ENCODE measurements at places on chromosomes 2 and 18.

GRCh38 chr2:9649261-9649660 lies 18.5 kb upstream of the YWHAQ start:
- no peaks in the 10 kb centered on the region for H3K36me3 ChIP-seq
- no peaks in the 10 kb centered on the region for H3K27me3 ChIP-seq
- H3K4me3 ChIP-seq: no peak overlapping the region
- no peak for DNase-seq
- H3K27ac ChIP-seq: no peak overlapping the region

DNA sequence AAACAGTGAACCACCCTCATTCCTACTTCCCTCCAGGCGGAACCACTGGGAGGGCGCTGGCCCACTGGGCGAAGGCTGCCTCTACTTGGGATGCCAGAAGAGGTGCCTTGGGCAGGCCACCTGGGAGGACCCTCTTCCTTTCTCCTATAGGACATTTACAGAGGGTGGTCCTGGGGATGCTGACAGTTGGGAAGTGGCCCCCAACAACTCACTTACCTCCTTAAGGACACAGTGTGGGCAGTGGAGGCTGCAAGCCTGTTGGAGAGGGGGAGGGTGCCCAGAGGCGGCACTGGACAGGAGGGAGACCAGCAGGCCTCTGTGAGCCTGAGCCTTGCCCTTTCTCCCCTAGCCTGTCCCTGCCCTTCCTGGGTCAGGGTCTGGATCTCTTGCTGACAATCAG lies 346.4 kb upstream of the HS6ST1 start:
- DNase-seq: no peak
- no peak overlapping the region for H3K4me3 ChIP-seq
- H3K36me3 ChIP-seq: no peaks in the 10 kb centered on the region
- H3K27me3 ChIP-seq: peaks cover 6% of the 10 kb centered on the region
- no peak overlapping the region for H3K27ac ChIP-seq

GRCh38 chr2:150134223-150134857 lies 353.1 kb downstream of the RND3 start:
- H3K27ac ChIP-seq: no peak overlapping the region
- H3K4me3 ChIP-seq: no peak overlapping the region
- H3K4me1 ChIP-seq: peaks cover 24% of the 10 kb centered on the region
- H3K36me3 ChIP-seq: no peaks in the 10 kb centered on the region
- no peak for DNase-seq

GRCh38 chr2:64727013-64727767 lies 73.5 kb upstream of the SERTAD2 start:
- no peak overlapping the region for H3K4me3 ChIP-seq
- no peak overlapping the region for H3K27ac ChIP-seq
- peaks cover 30% of the 10 kb centered on the region for H3K4me1 ChIP-seq

GRCh38 chr2:160652236-160652635 lies 158.6 kb upstream of the RBMS1 start:
- no peak overlapping the region for H3K4me3 ChIP-seq
- peaks cover 33% of the 10 kb centered on the region for H3K4me1 ChIP-seq
- no peaks in the 10 kb centered on the region for H3K27me3 ChIP-seq
- no peak for DNase-seq
- H3K36me3 ChIP-seq: no peaks in the 10 kb centered on the region

DNA sequence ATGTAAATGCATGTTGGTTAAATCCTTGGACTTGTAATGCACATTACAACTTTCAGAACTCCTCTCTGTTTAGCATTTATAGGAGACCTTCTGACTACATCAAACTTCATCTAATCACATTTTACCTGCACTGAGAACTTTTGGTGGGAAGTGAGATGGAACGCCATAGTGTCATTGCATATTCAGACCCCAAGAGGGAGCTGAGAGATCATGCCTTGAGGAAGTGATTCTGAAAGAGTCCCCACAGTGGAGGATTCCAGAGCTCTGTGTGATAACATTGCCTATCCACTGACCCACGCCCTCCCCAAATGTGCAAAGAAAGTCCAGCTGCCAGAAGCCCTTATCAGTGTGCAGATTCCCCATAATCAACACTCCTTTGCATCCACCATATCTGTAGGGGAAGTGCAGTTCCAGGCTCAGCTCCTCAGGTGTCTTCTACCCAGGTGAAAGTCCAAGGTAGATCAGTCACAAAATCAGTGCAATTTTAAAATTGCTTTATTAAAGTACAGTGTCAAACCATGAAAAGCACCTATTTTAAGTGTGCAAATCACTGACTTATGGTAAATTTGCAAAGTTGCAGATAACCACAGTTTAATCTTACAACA lies 212.4 kb downstream of the RPIA start:
- H3K36me3 ChIP-seq: no peaks in the 10 kb centered on the region
- no peaks in the 10 kb centered on the region for H3K4me1 ChIP-seq
- H3K27me3 ChIP-seq: peaks cover 19% of the 10 kb centered on the region
- DNase-seq: no peak

DNA sequence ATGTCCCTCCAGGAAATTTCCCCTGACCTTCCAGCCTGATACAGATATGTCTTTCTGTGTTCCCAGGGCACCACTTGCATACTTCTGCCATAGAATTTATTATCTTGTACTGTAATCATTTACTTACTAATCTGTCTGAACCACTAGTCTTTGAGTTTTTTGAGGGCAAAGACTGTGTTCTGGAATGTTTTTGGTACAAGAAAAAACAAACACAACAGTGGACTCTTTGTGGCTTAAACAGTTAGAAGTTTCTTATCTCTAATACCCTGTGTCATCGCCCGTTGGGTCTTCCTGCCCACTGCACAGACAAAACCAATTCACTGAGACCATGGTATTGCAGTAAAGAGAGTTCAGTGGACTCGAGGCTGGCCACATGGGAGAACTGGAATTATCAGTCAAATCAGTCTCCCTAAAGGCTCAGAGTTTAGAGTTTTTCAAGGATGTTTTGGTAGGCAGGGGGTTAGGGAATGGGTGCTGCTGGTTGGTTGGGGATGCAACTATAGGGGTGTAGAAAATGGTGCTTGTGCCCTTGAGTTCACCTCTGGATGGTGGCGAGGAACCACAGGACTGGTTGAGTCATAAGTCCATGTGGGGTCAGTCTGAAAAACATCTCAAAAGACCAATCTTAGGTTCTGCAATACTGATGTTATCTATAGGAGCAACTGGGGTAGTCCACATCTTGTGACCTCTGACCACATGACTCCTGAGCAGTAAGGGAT lies 20.3 kb downstream of the RALB start:
- H3K4me1 ChIP-seq: peaks cover 7% of the 10 kb centered on the region
- DNase-seq: no peak
- H3K27ac ChIP-seq: no peak overlapping the region
- no peaks in the 10 kb centered on the region for H3K27me3 ChIP-seq

DNA sequence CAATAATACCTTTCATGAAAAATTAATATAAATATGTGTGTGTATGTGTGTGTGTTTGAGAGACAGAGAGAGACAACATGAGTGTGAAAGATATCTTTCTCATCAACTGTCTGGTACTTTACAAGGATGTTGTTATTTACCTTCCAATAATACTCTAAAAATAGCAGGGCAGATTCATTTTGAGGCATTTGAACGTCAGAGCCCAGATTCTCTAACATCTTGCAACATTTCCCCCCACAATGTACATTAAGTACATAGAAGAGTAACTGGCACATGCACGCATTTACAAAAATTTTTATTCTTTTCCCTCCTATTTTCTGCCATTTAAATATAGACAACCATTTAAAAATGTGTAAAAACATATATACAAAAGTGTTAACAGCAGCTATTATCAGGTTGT lies 100.9 kb downstream of the PID1 start:
- H3K4me3 ChIP-seq: no peak overlapping the region
- H3K36me3 ChIP-seq: no peaks in the 10 kb centered on the region
- peaks cover 4% of the 10 kb centered on the region for H3K4me1 ChIP-seq
- no peak overlapping the region for H3K27ac ChIP-seq

GRCh38 chr2:61135510-61135909 lies 26.5 kb upstream of the C2orf74 start:
- H3K4me1 ChIP-seq: no peaks in the 10 kb centered on the region
- H3K4me3 ChIP-seq: no peak overlapping the region
- H3K27ac ChIP-seq: no peak overlapping the region
- no peaks in the 10 kb centered on the region for H3K27me3 ChIP-seq
- DNase-seq: no peak
- H3K36me3 ChIP-seq: no peaks in the 10 kb centered on the region

GRCh38 chr2:241563031-241563507 lies 4.5 kb downstream of the BOK start:
- DNase-seq: no peak
- H3K27ac ChIP-seq: peak overlapping the region; percentile 53
- H3K27me3 ChIP-seq: peaks cover 5% of the 10 kb centered on the region
- no peaks in the 10 kb centered on the region for H3K36me3 ChIP-seq
- peaks cover 67% of the 10 kb centered on the region for H3K4me1 ChIP-seq

DNA sequence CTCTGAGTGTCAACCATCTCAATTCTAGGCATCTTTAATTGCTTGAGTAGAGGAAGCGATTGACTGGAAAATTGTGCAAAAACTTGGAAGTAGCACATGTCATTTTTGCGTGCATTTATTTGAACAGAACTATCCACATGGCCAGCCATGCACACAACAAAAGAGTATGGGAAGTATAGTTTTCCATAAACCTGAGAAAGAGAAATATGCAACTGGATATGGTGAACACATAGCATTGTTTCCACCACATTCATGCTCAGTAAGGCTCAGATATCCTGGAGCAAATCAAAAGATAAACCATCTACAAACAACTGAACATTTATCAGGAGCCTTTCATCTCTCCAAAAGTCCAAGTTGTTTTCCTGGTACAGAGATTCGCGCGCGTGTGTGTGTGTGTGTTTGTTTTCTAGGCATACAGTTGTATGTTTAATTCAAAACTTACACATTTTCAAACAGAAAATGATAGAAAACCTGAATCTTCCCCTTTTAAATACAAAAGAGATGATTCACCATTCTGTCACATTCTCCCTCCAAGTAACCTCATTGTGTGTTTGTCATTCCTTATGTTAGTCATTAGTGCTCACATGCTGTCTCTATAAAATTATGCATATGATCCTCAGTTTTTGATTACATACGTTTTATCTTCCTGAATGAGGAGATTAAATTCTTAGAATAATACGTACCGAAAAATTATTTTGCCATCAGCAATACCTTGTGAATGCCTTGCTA lies 780.4 kb upstream of the NRXN1 start:
- no peaks in the 10 kb centered on the region for H3K36me3 ChIP-seq
- H3K27me3 ChIP-seq: no peaks in the 10 kb centered on the region
- H3K4me3 ChIP-seq: no peak overlapping the region
- no peak for DNase-seq
- no peaks in the 10 kb centered on the region for H3K4me1 ChIP-seq
- no peak overlapping the region for H3K27ac ChIP-seq

DNA sequence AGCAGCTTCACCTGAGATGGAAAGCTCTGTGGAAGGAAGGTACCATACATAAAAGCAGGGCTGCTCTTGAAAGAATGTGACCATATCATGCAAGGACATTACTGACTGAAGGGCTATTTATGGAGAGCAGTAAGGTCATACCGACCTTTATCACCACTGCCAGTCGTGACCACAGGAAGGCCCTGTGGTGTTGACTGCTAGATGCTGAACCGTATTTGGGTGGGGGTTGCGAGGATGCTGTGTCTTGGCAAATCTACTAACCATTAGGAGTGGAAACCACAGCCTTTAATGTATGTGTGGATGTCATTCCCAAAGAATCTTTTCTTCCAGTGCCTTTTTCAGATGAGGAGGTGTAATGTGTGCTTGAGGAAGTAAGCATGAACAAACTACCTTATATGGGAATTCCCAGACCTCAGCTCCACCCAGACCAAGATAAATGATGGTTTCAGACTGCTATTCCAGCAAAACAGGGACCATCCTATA lies 60.8 kb downstream of the LIMS1 start:
- peak overlapping the region; percentile 52 for H3K27ac ChIP-seq
- H3K4me3 ChIP-seq: no peak overlapping the region
- H3K36me3 ChIP-seq: no peaks in the 10 kb centered on the region
- H3K27me3 ChIP-seq: no peaks in the 10 kb centered on the region
- DNase-seq: no peak
- peaks cover 36% of the 10 kb centered on the region for H3K4me1 ChIP-seq

DNA sequence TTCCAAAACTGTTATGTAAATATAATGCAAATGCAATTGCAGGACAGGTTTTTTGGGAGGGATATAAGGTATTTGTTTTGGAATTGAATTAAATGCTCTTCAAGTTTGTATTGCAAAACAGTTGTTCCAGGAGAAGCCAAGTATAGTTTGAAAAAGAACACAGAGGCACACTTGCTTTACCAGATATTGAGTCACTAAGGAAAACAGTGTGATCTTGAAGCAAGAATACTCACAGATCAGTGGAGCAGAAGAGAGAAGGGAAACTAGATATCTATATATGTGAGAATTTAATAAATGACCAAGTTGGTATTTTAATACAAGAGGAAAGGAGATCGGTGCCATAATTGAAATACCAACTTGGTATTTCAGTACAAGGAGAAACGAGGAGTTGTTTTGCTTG lies 178.9 kb downstream of the CAPN13 start:
- H3K4me1 ChIP-seq: no peaks in the 10 kb centered on the region
- DNase-seq: no peak
- H3K27ac ChIP-seq: no peak overlapping the region
- no peak overlapping the region for H3K4me3 ChIP-seq
- H3K27me3 ChIP-seq: no peaks in the 10 kb centered on the region
- H3K36me3 ChIP-seq: no peaks in the 10 kb centered on the region

- no peak for DNase-seq
- no peak overlapping the region for H3K4me3 ChIP-seq
- no peaks in the 10 kb centered on the region for H3K27me3 ChIP-seq
- peaks cover 4% of the 10 kb centered on the region for H3K36me3 ChIP-seq
- H3K27ac ChIP-seq: no peak overlapping the region
These were observed 45.4 kb downstream of the LCT start for GRCh38 chr2:135791418-135792190.

- H3K27ac ChIP-seq: no peak overlapping the region
- peaks cover 6% of the 10 kb centered on the region for H3K4me1 ChIP-seq
- H3K4me3 ChIP-seq: no peak overlapping the region
- no peaks in the 10 kb centered on the region for H3K36me3 ChIP-seq
- no peak for DNase-seq
These were observed 39.8 kb upstream of the TBC1D8 start for GRCh38 chr2:101190747-101191516.

- H3K36me3 ChIP-seq: peaks cover 28% of the 10 kb centered on the region
- H3K27ac ChIP-seq: peak overlapping the region; percentile 21
These were observed 76.4 kb downstream of the ITGB1BP1 start for GRCh38 chr2:9346885-9347284.

GRCh38 chr18:35592298-35592697 lies 10.8 kb downstream of the GALNT1 start:
- H3K4me3 ChIP-seq: no peak overlapping the region
- no peak overlapping the region for H3K27ac ChIP-seq
- H3K36me3 ChIP-seq: no peaks in the 10 kb centered on the region
- DNase-seq: no peak
- H3K4me1 ChIP-seq: peaks cover 28% of the 10 kb centered on the region

DNA sequence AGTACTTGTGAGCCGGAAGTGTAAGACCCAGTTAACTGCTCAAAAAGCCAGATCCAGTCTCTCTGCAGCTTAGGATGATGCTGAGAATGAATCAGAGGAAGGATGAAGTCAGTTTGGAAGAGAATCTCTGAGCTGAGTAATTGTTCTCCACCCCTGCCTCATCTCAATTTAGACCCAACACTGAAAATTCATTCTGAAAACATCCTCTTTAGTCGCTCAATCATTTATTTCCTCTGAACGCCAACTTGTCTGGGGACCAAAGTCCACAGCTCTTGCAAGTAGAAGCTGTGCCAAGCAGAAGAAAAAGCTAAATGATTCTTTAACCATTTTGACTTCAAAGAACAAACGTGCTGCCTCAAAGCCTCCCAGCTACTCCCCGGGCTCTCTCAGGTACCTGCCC lies 177.1 kb upstream of the KLHL29 start:
- no peaks in the 10 kb centered on the region for H3K36me3 ChIP-seq
- no peaks in the 10 kb centered on the region for H3K27me3 ChIP-seq
- H3K4me1 ChIP-seq: no peaks in the 10 kb centered on the region
- no peak overlapping the region for H3K27ac ChIP-seq

Data from suprapubic skin (tissue), 4 donors.